ENCODE measurements at places on chromosomes 1 and 21. TPM values are rescaled to one million over a fixed set of nuclear protein-coding genes. Genes with fewer than 3 reads are reported as not detected.

DNA sequence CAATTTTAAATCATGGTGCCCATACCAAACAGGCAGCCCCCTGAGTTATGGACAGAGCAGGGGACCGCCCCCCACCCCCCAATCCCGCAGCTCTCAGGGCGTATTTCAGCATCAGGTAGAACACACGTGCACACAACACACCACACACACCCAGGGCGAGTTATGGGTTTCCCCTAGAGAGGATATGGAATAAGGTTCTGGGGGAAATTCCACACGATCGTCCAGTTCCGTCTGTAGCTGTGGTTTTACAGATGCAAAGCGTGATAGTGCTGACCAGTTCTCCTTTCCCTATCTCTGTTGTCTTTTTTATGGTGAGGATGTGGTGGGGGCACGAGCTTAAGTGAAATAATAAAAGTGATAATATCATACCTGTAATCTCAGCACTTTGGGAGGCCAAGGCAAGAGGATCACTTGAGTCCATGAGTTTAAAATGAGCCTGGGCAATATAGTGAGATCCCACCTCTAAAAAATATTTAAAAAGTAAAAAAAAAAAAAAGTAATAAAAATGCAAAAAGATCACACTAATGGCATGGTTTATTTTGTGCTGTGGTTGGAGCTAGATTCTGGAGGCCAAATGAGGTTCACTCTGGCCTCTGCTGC, 25.1 kb downstream of the C2CD2 start:
- DNase-seq: no peak

DNA sequence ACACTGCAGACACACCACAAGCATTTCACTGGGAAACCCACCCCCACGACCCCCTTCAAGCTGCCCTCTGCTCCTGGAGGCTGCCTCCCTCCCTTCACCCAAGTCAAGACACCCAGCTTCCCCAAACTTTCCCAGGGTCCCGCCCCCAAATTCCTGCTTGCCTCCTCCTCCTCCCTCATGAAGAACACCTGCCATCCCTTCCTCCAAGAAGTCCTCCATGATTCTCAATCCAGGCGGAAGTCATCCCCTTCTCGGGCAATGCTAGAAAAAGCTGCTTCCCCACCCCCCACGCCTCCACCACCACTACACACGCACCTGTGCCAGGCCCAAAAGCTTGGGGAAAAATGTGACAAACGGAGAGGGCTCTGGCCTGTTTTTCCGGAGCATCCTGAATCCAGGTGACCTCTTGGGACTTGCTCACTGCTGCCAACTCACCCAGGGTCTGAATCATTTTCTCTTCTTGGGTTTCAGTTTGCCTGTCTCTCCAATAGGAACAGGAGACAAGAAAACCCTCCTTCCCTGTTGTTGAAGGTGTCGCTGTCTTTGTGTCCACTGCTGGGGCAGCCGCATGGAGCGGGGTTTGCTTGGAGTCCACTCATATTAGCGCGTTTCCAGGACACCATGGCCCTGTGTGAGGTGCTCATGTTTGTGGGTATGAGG, 101.0 kb upstream of the CASZ1 start:
- DNase-seq: no peak

Gene NPHS2
- not detected for total RNA-seq

DNA sequence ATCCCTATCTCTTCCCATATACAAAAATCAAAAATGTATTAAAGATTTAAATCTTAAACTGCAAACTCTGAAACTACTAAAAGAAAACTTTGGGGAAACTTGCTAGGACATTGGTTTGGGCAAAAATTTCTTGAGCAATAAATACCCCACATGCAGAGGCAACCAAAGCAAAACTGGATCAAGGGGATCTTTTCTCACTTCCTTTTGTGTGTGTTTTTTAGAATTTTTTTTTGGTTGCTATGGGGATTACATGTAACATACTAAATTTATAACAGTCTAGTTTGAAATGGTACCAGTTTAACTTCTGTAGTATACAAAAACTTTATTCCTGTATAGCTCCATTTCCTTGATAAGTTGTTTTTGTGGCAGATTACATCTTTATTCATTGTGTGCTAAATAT, 16.8 kb downstream of the MAST2 start:
- no peak for DNase-seq

Gene KISS1
- not detected for total RNA-seq

Gene RAB7B
- 3.8 TPM for total RNA-seq

Gene DTL
- total RNA-seq: 34.5 TPM

GRCh38 chr1:6961905-6962477, 176.7 kb downstream of the CAMTA1 start:
- no peak for DNase-seq

- DNase-seq: no peak
Observed at GRCh38 chr21:36171336-36171735, 14.7 kb downstream of the DOP1B start.

- no peak for DNase-seq
Observed at GRCh38 chr1:103273106-103273505, 164.8 kb upstream of the COL11A1 start.

- no peak for DNase-seq
Observed at GRCh38 chr1:158115126-158115525, 65.6 kb upstream of the CD1D start.

GRCh38 chr1:56803561-56804156, 15.5 kb downstream of the FYB2 start:
- DNase-seq: peak; percentile 47

GRCh38 chr1:168285971-168286927, 5.6 kb downstream of the TBX19 start:
- no peak for DNase-seq

All from H4 (cell line).